ENCODE measurements at places on chromosomes 2 and 18. TPM values are rescaled to one million over a fixed set of nuclear protein-coding genes. Genes with fewer than 3 reads are reported as not detected.

Gene FSHR
- total RNA-seq: not detected

Gene NEU2
- not detected for total RNA-seq

Gene RIT2
- not detected for total RNA-seq

Gene RND3
- total RNA-seq: not detected

DNA sequence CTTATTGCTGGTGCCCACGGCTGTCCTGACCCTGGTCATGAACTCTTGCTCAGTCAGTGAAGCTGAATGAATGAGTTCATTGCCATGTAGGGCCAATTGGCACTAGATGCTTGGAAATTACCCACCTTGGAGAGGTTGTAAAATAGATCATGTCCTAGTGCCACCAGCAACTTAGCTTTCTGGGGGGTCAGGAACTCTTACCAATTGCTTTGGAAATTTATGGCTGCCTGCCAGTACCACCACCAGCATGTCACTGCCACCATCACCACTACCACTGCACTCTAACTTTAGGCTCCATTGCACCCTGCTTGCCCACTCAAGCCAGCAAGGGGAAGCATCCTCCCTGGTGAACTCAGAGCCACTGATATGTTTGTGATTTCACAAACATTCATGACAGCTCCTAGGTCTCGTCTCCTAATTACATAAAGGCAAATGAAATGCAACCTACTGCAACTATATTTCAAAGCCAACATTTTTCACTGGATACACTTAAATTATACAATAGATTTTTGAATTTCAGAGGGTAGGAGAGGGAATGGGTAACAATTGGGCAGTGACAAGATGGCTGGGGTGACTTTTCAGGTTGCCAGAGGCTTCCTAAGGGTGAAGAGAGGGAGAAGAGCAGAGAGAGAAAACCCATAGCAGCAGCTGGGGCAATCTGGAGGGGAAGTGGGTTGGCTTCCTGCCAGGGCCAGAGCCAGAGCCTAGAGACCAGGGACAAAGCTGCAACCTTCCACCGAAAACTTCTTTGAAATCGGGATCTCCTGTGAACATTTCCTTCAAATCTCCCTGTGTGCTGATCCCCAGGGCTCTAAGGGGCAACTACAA is 3.5 kb upstream of the EMILIN1 start:
- H3K36me3 ChIP-seq: peaks cover 12% of the 10 kb centered on the region
- H3K4me3 ChIP-seq: peak overlapping the region; percentile 31
- H3K4me1 ChIP-seq: peaks cover 62% of the 10 kb centered on the region

DNA sequence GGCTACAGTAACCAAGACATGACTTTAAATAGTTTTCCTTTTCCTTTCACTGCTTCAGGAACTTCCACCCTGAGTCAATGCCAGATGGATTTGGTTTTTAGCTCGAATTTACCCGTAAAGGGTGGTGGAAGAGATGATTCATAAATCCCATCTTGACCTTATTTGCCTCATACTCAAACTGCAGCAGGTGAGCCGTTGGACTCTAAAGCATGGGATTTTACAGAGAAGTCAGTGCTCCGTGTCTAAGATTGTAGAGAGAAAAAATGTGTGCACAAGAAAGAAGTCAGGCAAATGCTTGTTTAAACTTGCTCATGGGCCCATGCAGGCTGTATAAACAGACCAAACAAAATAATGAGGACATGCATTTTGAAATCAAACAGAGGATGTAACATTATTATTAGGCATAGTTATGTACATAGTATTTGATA is 369.7 kb upstream of the TRIB2 start:
- H3K4me1 ChIP-seq: no peaks in the 10 kb centered on the region
- DNase-seq: no peak
- no peak overlapping the region for H3K4me3 ChIP-seq
- peaks cover 2% of the 10 kb centered on the region for H3K27me3 ChIP-seq

GRCh38 chr2:67836866-67837265 is 225.9 kb downstream of the C1D start:
- no peaks in the 10 kb centered on the region for H3K36me3 ChIP-seq
- H3K27ac ChIP-seq: no peak overlapping the region
- H3K27me3 ChIP-seq: no peaks in the 10 kb centered on the region
- no peak for DNase-seq
- H3K4me3 ChIP-seq: no peak overlapping the region

DNA sequence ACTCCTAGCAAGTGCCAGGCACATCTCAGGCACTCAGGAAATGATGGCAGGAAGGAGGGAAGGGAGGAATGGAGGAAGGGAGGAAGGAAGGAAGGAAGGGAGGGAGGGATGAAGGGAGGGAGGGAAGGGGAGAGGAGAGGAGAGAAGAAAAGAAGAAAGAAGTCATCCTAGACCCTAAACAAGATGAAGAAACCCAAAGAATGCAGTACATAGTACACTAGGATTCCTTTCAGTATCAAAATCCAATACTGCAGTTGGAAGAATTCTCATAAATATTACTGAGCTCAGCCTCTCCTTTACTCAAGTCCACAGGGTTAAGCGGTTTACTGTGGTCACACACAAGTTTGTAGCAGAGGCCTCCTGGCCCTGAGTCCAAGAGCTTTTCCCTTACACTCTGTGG is 155.7 kb upstream of the ETAA1 start:
- H3K27ac ChIP-seq: no peak overlapping the region
- H3K27me3 ChIP-seq: no peaks in the 10 kb centered on the region
- H3K4me1 ChIP-seq: no peaks in the 10 kb centered on the region
- H3K4me3 ChIP-seq: no peak overlapping the region
- no peaks in the 10 kb centered on the region for H3K36me3 ChIP-seq

DNA sequence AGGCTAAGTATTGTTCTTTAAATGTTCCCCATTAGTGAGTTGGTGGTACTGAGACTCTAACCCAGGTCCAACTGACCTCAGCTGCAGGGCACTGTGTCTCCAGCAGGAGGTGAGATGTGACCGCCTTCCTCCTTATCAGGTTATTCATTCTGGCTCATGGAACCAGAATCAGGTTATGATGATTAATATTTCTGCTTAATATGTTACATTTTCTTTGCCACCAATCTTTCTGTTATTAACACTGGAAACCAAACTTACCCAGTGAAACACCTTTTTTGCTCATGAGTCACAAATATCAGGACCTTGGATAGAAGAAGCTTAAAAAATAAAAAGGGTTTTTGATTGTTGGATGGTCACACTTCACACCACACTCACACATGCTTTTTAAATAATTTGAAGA is 85.4 kb downstream of the DPP4 start:
- H3K4me3 ChIP-seq: no peak overlapping the region
- no peak for DNase-seq
- H3K27ac ChIP-seq: no peak overlapping the region
- H3K36me3 ChIP-seq: peaks cover 55% of the 10 kb centered on the region
- peaks cover 41% of the 10 kb centered on the region for H3K4me1 ChIP-seq

- no peaks in the 10 kb centered on the region for H3K27me3 ChIP-seq
- H3K4me1 ChIP-seq: no peaks in the 10 kb centered on the region
- H3K4me3 ChIP-seq: no peak overlapping the region
- no peaks in the 10 kb centered on the region for H3K36me3 ChIP-seq
- no peak for DNase-seq
- no peak overlapping the region for H3K27ac ChIP-seq
Measured at GRCh38 chr2:15714609-15715008, 122.9 kb downstream of the DDX1 start.

DNA sequence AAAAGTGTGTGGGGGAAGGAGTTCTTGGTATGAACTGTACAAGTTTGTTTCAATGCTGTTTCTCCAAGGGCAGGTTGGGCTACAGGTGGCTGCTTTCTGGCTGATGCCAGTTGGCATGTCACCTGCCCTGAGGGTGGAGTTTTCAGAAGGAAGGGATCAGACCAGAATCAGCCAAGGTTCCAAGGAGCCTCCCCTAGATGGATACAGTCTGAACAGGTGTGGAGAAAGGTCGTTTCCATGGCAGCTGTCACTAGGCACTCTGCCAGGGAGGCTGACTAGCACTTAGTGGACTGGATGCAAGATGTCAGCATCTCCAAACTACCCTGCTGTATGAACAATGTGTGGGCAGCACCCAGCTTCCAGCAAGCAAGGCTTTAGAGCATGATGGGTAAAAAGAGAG is 444.4 kb upstream of the HNRNPA3 start:
- no peaks in the 10 kb centered on the region for H3K36me3 ChIP-seq
- DNase-seq: no peak
- H3K27ac ChIP-seq: no peak overlapping the region
- H3K4me3 ChIP-seq: no peak overlapping the region

DNA sequence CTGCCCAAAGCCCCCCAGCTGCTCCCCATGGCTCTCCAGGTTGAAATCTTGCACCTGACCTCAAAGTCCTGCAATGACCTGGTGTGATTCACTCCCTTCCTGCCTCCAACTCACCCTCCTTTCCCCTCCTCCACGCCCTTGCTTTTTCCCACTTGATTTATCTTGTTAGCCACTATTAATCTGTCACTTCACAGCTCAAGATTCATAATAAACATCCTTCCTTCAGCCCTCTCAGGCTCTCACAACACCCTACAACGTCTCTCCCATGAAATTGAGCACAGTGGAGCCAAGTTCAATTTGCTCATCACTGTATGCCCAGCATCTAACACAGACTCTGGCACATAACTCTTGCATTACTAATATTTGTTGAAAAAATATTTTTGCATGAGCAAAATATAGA is 85.6 kb upstream of the SLC35G4 start:
- no peak overlapping the region for H3K4me3 ChIP-seq
- no peak for DNase-seq
- H3K36me3 ChIP-seq: no peaks in the 10 kb centered on the region
- H3K27me3 ChIP-seq: peaks cover 4% of the 10 kb centered on the region
- H3K27ac ChIP-seq: no peak overlapping the region

DNA sequence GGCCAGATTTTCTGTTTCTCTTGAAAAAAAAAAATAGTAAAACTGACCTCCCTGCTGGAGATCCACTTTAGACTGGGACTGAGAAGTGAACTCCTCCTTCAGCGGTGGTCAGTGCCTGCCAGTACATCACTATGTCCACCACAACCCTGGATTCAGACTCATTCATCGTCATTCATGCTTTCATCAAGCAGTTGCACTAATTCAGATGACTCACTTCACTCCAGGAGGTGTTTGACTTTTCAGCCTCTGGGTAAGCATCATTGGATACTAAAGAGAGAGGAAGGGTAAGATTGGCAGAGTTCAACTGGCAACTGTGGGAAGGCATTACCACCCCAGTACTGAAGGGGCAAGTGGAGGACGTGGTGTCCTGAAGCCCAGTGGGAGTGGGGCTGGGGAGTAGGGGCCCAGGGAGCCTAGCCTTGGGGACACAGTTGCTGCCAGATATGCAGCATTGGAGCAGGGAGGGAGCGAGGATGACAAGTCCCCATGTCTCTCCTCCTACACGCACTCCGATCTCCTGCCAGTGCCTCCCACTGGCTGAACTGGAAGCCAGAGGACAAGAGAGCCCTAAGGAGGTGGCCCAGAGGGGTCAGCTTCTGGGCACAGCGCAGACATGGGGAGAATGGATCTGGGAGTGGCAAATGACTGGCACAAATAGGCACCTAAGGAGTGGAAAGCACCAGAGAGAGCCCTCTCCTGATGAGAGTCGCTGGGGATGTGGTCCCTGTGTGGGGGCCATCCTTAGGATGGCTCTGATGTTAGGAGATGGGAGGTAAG is 111.1 kb downstream of the TGFA start:
- H3K27ac ChIP-seq: peak overlapping the region; percentile 68
- peaks cover 40% of the 10 kb centered on the region for H3K4me1 ChIP-seq
- H3K4me3 ChIP-seq: no peak overlapping the region
- DNase-seq: no peak

DNA sequence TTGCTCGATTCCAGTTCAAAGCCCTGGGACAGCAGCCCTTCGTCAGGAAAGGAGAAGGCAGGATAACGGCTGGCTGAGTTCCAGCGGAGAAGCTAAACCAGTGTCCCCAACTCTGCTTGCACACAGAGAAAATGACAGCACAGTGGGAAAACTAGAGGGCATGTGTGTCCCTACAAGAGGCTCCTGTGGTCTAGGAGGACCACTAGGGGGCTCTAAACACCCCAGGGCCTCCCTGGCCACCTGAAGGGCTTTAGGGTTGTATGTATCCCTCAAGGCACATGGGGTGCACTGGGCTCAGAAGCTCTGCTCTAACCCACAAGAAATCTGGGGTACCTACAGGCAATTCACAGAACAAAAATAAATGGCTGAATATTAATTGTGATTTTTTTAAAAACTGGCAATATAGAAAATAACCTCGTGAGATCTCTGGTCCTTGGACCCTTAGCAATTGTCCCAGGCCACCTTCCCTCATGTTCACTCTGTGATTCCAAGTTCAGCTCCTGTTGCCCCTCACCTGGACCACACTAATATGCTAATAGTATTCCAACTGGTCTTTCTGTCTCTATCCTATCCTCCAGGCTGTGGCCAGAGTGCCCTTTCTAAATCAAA is 17.5 kb downstream of the STAT1 start:
- peak overlapping the region; percentile 26 for H3K4me3 ChIP-seq
- peaks cover 88% of the 10 kb centered on the region for H3K36me3 ChIP-seq
- H3K27me3 ChIP-seq: no peaks in the 10 kb centered on the region
- peak overlapping the region; percentile 71 for H3K27ac ChIP-seq
- peaks cover 84% of the 10 kb centered on the region for H3K4me1 ChIP-seq

All from activated CD4-positive, alpha-beta T cell treated with anti-CD3 and anti-CD28 coated beads, Interleukin-2, amount 10 ng/mL, durations not matched to agents 7 days and 5 days (primary cell).